ENCODE measurements at places on chromosomes 2 and 18.

- no peak for DNase-seq
These were observed 80.9 kb upstream of the POU3F3 start for GRCh38 chr2:104772996-104773395.

GRCh38 chr2:38129987-38130386 is 54.0 kb upstream of the CYP1B1 start:
- no peak for DNase-seq

DNA sequence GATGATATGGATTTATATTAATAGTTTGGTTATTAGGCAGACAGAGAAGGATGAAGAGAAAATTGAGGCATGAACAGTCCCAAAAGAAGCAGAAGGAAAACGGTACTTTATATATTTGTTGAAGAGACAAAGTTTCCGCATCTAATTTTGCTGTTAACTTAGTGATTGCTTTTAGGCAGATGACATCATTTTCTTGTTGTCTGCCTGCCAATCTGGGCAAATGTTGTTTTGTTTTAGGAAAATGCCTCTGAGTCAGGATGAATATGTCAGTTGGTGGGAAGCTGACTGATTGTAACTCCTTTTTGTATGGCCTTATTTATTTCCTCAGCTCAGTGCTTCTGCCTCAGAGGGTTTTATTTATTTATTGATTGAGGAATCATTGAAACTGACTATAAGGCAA is 52.5 kb upstream of the CAVIN2 start:
- DNase-seq, result peak; percentile 80

GRCh38 chr18:62409821-62410220 is 84.7 kb downstream of the TNFRSF11A start:
- no peak for DNase-seq

DNA sequence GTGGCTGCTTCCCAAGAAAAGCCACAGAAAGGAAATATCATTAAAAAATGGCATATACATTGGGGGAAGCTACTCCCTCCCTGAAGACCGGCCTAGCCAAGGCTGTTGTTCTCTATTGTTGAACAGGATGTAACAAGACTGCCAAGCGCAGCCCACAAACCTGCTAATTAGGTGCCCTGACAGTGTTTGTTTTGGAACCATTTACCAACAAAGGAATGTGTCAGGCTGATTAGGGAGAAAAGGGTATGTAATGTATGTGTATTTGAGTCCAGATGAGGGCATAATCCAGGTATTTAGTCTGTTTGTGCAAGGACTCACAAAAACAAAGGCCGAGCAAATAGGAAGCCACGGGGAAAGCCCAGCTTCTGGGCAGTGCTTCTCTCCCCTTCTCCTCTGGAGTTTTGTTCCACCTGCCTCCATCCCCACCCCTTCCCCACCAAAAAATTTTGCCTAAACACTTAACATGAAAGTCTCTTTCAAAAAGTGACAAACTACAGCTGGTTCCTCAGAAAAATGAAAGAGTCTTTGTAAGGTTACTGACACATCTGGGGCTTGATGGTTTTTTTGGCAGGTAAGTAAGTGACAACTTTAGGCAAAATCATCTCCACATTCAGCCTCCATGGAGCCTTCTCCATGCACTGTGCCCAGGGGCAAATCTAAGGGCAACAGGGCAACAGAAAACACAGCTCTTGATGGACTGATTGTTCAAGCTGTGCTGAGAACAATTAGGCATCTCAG is 78.3 kb upstream of the FZD5 start:
- DNase-seq, result peak; percentile 89

DNA sequence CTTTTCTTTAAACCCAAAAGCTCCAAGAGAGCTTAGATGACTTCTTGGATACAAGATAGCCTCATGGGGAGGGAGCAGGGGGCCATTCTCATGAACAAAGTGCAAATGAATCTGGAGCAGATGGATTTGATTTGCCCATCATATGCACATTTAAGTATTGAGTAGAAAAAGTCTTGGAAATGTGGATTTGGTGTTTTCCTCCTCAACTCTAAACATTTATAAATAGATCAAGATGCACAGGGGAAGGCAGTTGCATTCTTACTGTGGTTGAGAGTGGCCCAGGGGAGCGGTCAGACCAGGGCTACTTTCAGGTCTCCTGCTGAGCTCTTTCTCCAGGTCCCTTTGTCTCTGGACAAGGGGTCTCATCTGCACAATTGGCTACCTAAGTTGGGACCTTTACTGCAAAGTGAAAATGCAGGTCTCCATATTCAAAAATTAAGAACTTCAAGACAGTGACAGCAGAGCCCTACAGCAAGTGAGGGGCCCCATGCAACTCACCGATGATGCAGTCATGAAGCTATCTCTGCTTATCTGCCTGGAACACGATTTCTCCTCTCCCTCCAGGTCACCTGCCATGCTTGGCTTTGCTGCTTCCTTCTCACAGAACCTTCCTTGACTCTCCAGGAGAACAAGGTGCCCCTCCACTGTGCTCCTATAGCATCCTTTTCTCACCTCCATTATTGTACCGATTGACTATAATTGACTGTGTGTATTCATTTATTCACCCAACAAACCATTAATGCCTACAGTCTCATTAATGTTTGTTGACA is 145.4 kb downstream of the LPIN1 start:
- no peak for DNase-seq

DNA sequence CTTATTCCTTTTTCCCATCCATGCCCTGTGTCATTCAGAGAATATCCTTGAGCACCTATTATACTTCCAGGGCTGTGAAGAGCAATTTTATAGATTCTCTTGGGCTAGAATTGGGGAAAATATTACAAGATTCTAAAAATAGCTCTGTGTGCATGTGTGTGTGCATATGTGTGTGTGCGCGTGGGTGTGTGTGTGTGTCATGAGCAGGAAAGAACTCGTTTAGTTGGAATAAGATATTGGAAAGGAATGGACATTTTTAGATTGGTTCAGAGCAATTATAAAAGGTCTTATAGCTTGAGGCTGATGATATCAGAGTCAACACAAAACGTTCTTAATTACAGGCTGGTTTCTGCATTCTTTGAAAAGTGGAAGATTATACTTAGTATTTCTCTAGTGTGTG is 212.1 kb upstream of the COPS8 start:
- DNase-seq, result peak; percentile 25

- DNase-seq, result peak; percentile 8
These were observed 15.5 kb downstream of the DUSP19 start for GRCh38 chr2:183093857-183094657.

- DNase-seq, result peak; percentile 10
These were observed 1.0 kb upstream of the TCF4 start for GRCh38 chr18:55588870-55589595.

DNA sequence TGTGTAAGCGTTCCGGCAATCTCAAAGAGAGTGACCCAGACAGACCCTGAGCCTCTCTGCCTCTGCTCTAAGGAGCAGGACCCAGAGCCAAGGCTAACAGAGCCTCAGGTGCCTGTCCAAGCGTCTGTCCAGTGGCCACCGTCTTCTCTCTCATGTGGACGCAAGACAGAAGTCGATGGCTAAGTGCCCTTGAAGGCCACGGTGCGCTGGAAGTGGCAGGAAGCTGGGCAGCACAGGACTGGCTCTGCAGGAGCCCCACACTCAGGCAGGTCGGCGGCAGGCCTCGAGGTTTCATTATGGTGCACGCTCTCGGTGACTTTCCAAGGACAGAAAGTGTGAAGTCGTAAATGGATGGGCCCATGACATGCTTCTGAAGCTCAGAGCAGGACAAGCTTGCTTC is 49.1 kb downstream of the HDAC4 start:
- DNase-seq, result no peak

DNA sequence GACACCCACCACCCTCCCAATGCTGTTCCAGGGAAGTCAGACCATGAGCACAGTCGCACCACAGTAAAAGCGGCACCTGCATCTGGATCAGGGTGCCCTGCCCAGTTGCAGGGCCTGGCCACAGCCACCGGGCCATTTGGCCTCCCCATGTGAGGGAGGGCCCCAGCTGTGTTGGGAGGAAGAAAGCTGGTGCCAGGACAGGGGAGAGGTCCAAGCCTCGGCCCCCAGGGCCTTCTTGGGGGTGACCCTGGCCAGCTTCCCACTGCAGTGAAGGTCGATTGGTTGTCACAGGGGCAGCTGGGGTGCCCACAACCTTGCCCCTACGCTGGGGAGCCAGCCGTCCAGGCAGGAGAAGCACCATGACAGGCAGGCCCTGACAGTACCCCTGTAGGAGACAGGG is 183.2 kb upstream of the RAB6C start:
- no peak for DNase-seq

- DNase-seq, result peak; percentile 62
These were observed 627 bp downstream of the RNF25 start for GRCh38 chr2:218671097-218671653.

DNA sequence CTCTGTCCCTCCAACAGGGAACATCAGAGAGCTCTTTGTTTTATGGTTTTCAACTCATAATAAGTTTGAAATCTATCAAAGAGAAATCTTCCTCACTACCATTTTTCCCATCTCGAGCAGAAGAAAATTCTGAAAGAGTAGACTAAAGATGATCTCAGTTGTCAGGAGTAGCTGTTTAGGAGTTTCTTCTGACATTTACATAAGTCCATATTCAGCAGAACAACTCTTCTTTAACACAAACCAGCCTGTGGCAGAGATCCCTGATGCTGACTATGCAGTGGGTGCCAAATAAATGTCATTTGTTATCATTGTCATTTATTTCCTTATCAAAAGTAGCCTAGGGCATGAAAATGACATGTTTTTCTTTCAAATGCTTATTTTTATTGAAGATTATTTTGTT is 380.7 kb downstream of the MBD2 start:
- DNase-seq, result no peak

DNA sequence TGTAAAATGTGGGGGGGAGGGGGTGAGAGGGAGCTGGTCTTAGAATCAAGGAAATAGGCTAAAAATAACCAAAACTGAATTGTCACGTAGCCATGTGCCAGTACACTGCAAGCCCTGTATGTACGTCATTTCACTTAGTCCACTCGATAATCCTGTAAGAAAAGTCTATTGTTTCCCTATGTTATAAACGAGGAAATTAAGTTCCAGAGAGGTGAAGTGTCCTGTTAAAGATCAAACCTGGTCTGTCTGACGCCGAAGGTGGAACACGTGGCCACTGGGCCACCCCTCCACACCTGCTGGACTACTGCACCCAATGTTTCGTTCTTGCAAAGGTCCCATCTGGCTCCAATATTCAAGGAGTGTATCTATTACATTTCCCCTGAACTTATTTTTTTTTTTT is 29.6 kb downstream of the TFCP2L1 start:
- no peak for DNase-seq

- DNase-seq, result peak; percentile 62
These were observed 1.7 kb downstream of the RBMS1 start for GRCh38 chr2:160491911-160492371.

DNA sequence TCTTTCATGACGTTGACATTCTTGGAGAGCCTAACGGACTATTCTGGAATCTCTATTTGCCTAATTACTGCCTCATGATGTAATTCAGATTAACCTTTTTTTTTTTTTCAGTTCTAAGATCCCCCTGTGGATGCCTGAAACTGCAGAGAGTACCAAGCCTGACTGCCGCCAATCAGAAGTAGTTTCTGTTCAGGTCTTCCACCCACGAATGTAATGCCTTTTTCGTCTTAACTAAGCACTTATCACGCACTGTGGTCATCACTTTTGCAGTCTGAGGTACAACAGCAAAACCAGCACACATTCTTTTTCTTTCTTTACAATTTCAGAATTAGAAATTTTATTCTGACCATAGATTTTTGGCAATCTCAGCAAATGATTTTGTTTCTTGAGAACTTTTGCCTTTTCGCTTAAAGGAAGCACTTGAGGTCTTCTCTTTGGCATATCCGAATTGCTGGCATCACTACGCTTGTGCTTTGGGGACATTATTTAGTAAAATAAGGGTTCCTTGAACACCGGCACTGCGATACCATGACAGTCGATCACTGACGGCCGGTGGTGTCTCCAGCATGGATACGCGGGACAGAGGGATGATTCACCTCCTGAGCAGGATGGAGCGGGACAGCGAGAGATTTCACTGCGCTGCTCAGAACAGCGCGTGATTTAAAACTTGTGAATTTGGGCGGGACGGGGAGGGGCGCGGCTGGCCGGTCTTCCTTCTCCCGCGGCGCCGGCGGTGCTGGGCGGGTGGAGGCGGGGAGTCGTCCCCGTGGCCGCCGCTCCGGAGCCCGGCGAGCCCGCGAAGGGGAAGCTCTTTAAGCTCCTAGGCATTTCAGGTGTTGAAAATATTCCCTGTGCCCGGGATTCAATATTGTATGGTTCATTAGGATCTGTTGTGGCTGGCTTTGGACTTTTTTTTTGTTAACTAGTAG is 32.0 kb upstream of the GPR55 start:
- peak; percentile 75 for DNase-seq

DNA sequence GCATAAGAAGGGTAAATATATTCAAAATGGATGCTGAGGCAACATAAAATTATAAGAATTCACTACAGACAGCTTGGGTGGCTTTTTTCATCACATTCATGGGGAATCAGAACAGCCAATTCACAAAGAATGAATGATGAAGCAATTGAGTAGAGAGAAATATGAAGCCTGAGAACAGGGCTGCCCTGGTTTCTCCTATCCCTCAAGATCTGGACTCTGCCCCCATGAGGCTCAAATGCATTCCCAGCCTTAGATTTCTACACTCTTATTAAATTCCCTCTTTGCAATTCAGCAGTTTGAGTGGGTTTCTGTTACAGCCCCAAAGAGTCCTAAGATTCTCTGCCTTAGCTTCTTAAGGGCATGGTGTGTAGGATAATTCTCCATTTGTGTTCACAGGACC is 172.5 kb downstream of the MAIP1 start:
- DNase-seq, result no peak

DNA sequence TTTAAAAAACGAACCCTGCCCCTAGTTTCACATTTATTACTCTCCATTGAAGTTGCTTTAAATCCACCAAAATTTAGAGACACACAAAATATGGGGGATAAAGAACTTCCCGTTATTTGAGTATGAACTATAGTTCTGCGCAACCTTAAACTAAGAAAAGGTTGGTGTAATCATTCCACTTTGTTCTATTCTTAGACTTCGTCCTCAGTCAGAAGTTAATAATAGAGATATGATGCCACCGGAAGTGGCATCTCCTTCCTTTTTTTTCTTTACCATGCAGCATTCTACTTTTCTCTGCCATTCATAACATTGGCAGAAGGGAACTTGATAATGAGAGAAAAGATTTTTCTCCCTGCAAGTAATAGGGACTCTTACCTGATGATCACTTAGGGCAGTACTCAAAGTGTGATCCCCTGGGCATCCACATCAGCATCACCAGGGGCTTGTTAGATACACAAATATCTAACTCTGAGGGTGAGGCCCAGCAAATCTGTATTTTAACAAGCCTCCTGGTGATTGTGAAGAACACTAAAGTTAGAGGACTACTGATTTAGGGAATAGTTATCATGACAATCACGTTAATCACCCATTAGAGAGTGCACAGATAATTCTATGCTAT is 147.7 kb upstream of the DTNA start:
- no peak for DNase-seq

GRCh38 chr2:27471961-27472360 is 17.6 kb downstream of the IFT172 start:
- no peak for DNase-seq

GRCh38 chr2:81528852-81529480 is 1224.4 kb upstream of the LRRTM1 start:
- DNase-seq, result no peak

DNA sequence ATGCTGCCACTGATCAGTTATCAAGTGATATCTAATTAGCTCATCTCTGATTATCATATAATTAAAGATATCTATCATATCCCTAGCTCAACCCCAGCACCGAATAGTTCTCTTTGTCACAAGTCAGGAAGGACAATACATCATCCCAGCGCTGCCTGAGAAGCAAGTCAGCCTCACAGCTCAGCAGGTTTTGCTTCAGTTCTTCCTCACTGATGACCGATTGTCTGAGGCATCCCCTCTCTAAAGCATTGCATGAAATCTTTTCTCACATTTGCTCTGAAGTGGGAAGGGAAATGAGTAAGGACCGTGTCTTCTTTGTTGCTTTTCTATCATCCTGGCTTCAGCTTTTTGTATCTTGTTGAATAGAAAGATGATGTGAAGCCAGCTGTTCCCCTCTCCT is 247.9 kb downstream of the CMPK2 start:
- no peak for DNase-seq
